ENCODE measurements at places on chromosomes 7 and 10.

DNA sequence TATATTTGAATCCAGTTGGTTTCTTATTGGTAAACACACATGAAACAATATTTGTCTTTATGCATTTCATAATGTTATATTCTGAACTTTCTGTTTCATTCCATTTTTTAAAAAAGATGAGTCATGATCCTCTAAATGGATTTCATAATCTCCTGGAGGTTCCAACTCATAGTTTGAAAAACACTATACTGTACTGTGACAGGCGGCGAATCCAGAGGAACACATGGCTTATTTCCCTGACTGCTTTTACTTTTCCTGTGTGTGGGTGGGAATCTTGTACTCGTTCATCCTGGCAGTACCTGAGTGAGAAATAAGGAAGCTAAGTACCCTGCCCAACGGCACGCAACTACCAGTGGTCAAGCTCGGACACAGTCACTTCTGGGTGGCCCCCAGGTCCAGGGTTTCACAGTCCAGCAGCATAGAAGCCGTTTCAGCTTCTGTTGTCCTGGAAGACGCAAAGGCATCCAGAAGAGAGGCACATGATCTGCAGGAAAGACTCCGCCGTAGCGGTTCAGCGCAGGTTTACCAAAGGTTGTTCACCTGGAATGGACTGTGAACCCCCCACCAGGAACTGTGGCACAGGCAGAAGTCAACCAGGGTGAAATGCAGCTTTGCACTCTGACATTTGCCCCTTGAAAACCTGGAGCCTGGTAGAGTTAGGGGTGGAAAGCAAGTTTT lies 117.7 kb downstream of the CCNY start:
- no peak for DNase-seq

DNA sequence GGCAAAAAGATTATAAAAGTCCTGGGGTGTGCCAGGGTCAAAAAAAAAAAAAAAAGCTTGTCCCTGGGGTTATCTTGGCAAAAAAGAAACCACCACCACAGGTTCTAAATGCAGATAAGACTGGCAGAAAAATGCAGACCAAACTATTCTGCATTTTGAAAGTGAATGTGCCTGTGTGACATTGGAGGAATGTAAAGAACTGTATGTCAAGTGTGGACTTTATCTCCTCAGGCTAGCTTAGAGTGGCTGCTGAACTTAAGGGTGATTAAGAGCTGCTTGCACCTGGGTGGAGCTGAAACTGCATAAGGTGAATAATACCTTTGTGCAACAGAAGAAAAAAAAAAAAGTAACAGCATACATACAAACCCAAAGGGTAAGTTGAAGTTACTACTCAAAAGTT lies 1.3 kb upstream of the NAPEPLD start:
- no peak for DNase-seq

GRCh38 chr10:72626444-72626754 lies 520 bp upstream of the MICU1 start:
- DNase-seq, result no peak

DNA sequence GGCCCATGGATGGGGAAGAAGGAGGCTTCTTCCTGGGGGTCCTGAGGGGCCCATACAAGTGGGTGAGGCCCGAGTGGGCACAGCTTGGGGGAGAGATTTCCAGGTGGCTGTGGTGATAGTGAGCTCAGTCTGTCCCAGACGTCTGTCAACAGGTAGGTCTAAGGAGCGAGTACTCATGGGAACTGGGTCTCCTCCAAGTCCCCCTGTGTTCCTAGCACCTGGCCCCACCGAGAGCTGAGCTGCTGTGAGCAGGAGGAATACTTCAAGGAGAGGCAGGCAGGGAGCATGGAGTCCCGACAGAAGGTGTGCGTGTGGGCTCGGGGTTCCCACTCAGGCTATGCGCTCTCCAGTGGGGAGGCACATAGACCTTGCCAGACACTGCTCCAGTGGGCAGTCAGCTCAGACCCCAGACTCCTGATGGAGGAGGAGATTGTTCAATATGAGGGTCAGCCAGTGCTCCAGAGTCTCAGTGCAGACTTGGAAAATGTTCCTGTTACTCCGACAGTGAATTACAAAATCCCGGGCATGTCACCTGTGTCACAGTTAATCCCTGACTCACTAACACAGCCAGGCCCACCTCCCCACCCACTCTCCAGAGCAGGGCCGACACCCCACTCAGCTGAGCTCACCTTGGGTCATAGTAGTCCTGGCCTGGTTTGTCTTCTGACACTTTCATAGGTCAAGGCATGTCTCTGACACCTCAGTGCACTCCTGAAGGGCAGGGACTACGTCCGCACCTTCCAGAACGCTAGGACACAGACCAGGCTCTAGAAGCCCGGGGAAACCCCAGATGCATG lies 28.2 kb upstream of the C10orf53 start:
- DNase-seq, result no peak

DNA sequence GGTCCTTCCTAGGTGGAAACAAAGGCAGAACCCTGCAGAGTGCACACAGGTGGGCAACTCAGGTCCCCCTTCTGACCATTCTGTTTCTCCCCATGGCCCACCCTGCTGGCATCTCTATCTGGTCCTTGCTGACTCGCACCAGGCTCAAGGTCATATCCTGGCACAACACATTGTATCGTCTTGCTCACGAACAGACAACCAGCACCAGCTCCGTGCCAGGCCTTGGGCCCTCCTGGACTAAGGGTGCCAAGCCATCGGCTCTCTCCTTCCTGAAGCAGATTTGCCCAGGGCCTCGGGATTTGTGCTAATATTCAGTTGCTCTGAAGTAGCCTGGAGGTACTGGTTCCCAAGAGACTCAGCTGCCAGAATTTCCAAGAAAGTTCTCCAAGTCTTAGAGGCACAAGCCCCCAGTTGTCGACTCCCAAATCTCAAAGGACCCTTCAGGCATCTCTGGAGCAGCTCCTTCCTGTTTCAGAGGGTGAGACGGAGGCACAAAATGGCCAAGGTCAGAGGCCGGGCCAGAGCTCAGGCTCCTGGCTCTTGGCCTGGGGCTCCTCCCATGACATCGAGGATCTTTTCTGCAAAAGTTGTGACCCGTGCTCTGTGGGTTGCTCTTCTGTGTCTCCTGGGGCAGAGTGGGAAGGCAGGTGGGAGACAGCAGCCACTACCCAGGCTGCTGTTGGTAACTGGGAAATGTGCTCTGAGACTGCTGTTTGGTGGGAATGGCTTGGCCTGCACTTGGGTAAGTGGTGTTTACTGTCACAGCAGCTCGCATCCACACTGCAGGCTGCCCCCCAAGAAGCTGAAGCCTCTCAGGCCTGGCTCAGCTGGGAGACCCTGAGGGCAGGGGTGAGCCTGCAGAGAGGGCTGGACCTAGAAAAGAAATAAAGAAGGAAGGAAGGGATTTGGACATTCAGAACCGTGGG lies 121.3 kb downstream of the RGS10 start:
- no peak for DNase-seq

DNA sequence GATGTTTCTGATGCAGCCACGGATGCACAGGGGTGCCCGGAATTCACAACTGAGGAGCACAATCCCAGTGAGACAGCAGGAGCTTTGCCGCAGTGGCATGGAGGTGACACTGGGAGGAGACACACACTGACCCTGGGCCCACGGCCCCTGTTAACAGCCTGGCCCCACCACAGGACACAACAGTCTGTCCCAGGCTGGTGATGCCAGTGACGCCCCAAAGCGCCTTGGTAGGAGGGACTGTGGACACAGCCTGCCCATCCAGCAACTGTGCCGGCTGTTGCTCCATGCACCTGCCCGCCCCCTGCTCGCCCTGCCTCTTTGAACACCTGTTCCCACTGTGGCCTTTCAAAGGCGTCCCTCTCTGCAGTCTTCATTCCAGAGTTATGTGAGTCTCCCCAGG lies 49.8 kb downstream of the KLF6 start:
- no peak for DNase-seq

- DNase-seq, result no peak
Observed at GRCh38 chr7:15571301-15571878, 9.6 kb upstream of the AGMO start.

DNA sequence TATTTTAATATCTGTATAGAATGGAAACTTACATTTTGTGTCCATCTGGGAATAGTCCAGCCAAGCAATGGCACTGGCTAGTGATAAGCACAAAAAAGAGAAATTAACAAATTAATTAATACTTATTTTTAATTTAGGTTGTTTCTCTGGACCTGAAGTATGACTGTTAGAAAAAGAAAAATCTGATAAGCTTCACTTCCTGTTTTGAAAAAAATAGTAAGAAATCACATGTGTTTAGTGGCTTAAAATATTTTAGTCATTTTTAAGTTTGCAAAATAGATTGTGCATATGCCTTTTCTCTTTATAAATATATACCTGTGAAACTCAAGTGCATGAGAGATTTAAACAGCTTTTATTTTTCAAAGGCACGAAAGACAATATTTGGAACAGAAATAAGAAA lies 50.1 kb upstream of the CREB5 start:
- no peak for DNase-seq

- DNase-seq, result no peak
Observed at GRCh38 chr10:123580426-123580825, 85.7 kb upstream of the GPR26 start.

- no peak for DNase-seq
Observed at GRCh38 chr10:24127516-24127915, 81.4 kb upstream of the KIAA1217 start.

DNA sequence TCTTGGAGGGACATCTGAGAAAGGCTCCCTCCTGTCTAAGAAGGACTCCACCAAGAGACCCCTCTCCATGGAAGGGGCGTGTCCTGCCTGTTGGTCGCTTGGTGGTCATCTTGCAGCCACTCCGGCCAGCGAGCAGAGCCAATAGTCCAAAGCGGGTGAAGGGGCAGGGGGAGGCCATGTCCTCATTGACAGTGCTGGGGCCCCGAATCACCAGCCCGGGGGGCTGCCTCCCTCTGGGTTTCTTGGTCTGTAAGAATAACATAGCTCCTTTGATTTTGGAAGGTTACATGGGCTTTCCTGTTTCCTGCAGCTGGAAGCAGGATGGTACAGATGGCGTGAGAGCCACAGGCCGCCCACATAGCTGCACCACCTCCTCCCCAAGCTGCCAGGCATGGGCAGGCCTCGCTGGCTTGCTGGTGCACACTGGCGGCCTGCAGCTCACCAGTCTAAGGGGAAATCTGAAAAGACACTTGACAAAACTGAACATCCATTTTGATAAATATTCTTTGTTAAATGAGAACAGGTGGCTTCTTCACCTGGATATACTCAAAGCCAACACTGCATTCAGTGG lies 105.8 kb downstream of the ARHGAP22 start:
- no peak for DNase-seq
